ENCODE measurements at places on chromosomes 1 and 21.

- H3K4me1 ChIP-seq, result peaks cover 54% of the 10 kb centered on the region
- no peaks in the 10 kb centered on the region for H3K36me3 ChIP-seq
- no peak overlapping the region for H3K4me3 ChIP-seq
- H3K27me3 ChIP-seq, result no peaks in the 10 kb centered on the region
These were observed 153.5 kb downstream of the TGFBR3 start for GRCh38 chr1:91732291-91733107.

GRCh38 chr1:162025541-162025940 is 1.9 kb upstream of the OLFML2B start:
- H3K27ac ChIP-seq, result no peak overlapping the region
- no peak overlapping the region for H3K4me3 ChIP-seq
- H3K27me3 ChIP-seq, result no peaks in the 10 kb centered on the region
- DNase-seq, result peak; percentile 11
- no peaks in the 10 kb centered on the region for H3K36me3 ChIP-seq

- H3K27me3 ChIP-seq, result no peaks in the 10 kb centered on the region
- no peak overlapping the region for H3K27ac ChIP-seq
- DNase-seq, result no peak
- no peaks in the 10 kb centered on the region for H3K36me3 ChIP-seq
These were observed 6.7 kb downstream of the GORAB start for GRCh38 chr1:170538687-170539086.

DNA sequence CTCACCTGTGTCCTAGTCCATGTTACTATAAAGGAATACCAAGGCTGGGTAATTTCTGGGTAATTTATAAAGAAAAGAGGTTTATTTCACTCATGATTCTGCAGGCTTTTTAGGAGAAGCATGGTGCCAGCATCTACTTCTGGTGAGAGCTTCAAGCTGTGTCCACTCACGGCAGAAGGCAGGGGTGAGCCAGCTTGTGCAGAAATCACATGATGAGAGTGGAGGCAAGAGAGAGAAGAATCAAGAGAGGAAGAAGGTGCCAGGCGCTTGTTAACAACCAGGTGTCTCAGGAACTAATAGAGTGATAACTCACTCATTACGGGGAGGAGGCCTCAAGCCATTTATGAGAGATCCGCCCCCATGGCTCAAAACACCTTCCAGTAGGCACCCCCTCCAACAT is 67.5 kb upstream of the CD34 start:
- peak; percentile 49 for DNase-seq
- H3K27me3 ChIP-seq, result no peaks in the 10 kb centered on the region
- H3K36me3 ChIP-seq, result no peaks in the 10 kb centered on the region
- no peak overlapping the region for H3K4me3 ChIP-seq

DNA sequence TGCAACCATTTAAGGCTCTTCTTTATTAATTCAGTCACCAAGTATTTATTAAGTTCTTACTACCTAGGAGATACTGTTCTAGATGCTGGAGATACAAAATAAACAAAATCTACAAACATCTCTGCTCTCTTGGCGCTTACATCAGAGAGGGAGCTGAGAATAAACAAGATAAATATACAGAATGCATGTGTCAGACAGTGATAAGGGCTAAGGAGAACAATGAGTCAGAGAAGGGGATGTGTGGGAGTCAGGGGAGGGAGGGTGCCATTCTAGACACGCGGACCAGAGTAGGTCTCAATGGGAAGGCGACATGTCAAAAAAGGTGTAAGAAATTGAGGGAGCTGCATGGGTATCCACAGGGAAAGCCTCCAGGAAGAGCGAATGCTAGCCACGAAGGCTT is 393.2 kb downstream of the RWDD3 start:
- H3K4me3 ChIP-seq, result no peak overlapping the region
- no peaks in the 10 kb centered on the region for H3K36me3 ChIP-seq
- H3K27me3 ChIP-seq, result no peaks in the 10 kb centered on the region
- DNase-seq, result no peak
- H3K27ac ChIP-seq, result no peak overlapping the region

- peak within 1 kb of the TSS; percentile 51 for H3K27ac ChIP-seq
- H3K4me3 ChIP-seq, result peak within 1 kb of the TSS; percentile 50
- no peak for DNase-seq
These were observed at the start of gene AUNIP for GRCh38 chr1:25858906-25859789. Gene AUNIP, minus strand, starts transcription at chr1:25859457. Its CDS starts 100 bp downstream, at chr1:25859357.

DNA sequence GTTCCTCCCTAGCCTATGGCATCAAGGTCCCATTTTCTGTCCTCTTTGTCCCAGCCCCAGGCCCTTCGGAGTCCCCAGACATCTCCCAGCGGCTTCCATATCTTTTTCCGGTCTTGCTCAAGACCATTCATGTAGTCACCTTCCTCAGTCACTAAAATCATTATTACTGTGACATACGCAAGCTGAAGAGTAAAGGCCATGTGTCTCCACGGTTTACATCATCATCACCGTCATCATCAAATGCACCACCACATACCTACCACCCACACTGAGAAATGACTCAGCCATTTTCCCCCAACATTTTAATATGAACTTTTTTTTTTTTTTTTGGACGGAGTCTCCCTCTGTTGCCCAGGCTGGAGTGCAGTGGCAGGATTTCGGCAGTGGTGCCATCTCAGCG is 43.4 kb downstream of the FHAD1 start:
- H3K36me3 ChIP-seq, result no peaks in the 10 kb centered on the region
- no peaks in the 10 kb centered on the region for H3K4me1 ChIP-seq
- H3K27ac ChIP-seq, result no peak overlapping the region
- no peak overlapping the region for H3K4me3 ChIP-seq

- peak overlapping the region; percentile 76 for H3K4me3 ChIP-seq
- peak overlapping the region; percentile 73 for H3K27ac ChIP-seq
- peaks cover 46% of the 10 kb centered on the region for H3K4me1 ChIP-seq
- no peak for DNase-seq
These were observed 919 bp downstream of the HECTD3 start for GRCh38 chr1:45009956-45010854.

- H3K27ac ChIP-seq, result no peak overlapping the region
- no peak overlapping the region for H3K4me3 ChIP-seq
- DNase-seq, result no peak
- H3K27me3 ChIP-seq, result no peaks in the 10 kb centered on the region
These were observed 276.0 kb downstream of the GPATCH2 start for GRCh38 chr1:217354895-217355294.

- no peaks in the 10 kb centered on the region for H3K36me3 ChIP-seq
- no peak for DNase-seq
- no peak overlapping the region for H3K4me3 ChIP-seq
These were observed 21.2 kb downstream of the ATF6 start for GRCh38 chr1:161787355-161787754.

- no peak overlapping the region for H3K4me3 ChIP-seq
- no peak overlapping the region for H3K27ac ChIP-seq
- no peaks in the 10 kb centered on the region for H3K4me1 ChIP-seq
These were observed 20.5 kb downstream of the COL6A1 start for GRCh38 chr21:46001821-46002681.

DNA sequence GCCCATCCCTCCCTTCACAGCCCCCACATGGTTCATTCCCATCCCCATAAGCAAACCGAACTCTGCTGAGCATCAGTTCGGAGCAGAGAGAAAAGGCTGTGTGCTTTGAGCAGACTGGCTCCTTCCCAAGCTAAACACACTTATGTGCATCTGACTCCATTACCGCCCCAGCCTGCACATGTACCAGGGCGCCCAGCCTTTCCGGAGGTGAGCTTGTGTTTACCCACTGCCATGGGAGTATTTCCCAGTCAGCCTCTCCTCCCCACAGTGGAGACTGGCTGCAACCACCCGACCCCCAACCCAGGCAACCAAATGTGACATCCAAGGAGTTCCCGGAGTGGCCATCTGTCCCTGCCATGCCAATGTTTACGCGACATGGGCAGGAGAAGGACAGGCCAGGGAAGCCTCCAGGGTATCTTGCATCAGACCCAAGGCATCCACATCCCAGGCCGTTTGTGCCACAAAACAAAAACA is 9.4 kb downstream of the TIAM1 start:
- DNase-seq, result no peak
- peaks cover 5% of the 10 kb centered on the region for H3K4me1 ChIP-seq
- no peak overlapping the region for H3K4me3 ChIP-seq
- no peak overlapping the region for H3K27ac ChIP-seq

- no peaks in the 10 kb centered on the region for H3K4me1 ChIP-seq
- no peaks in the 10 kb centered on the region for H3K27me3 ChIP-seq
- peak; percentile 25 for DNase-seq
- H3K4me3 ChIP-seq, result no peak overlapping the region
- H3K36me3 ChIP-seq, result no peaks in the 10 kb centered on the region
These were observed 113.8 kb downstream of the RHOU start for GRCh38 chr1:228849011-228849541.

- H3K36me3 ChIP-seq, result no peaks in the 10 kb centered on the region
- no peak overlapping the region for H3K4me3 ChIP-seq
- H3K27ac ChIP-seq, result no peak overlapping the region
- no peaks in the 10 kb centered on the region for H3K4me1 ChIP-seq
These were observed 119.7 kb downstream of the ZNF281 start for GRCh38 chr1:200290010-200290685.

DNA sequence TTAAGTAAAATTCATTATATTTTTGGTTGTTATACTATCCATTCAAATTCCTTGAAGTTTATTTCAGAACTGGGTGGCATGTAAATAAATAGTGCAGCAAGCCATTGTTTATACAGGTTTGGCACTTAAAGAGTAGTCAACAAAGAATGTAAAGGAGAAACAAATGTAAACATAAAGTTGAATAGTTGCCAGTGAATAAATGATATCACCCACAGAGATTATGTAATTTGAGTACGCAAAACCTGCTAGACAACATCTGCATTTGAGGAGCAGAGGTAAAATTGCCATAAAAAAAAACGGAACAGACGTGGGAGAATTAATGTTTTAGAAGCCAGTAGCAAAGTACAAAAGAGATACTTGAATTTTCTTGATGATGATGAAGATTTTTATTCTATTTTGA is 111.6 kb downstream of the ADGRL2 start:
- H3K27me3 ChIP-seq, result no peaks in the 10 kb centered on the region
- H3K27ac ChIP-seq, result no peak overlapping the region
- H3K36me3 ChIP-seq, result no peaks in the 10 kb centered on the region
- peaks cover 7% of the 10 kb centered on the region for H3K4me1 ChIP-seq
- no peak for DNase-seq

- no peak for DNase-seq
- H3K4me3 ChIP-seq, result no peak overlapping the region
- peak overlapping the region; percentile 83 for H3K27ac ChIP-seq
- H3K36me3 ChIP-seq, result no peaks in the 10 kb centered on the region
- no peaks in the 10 kb centered on the region for H3K27me3 ChIP-seq
- peaks cover 33% of the 10 kb centered on the region for H3K4me1 ChIP-seq
These were observed 25.6 kb upstream of the ENO1 start for GRCh38 chr1:8903908-8904650.

DNA sequence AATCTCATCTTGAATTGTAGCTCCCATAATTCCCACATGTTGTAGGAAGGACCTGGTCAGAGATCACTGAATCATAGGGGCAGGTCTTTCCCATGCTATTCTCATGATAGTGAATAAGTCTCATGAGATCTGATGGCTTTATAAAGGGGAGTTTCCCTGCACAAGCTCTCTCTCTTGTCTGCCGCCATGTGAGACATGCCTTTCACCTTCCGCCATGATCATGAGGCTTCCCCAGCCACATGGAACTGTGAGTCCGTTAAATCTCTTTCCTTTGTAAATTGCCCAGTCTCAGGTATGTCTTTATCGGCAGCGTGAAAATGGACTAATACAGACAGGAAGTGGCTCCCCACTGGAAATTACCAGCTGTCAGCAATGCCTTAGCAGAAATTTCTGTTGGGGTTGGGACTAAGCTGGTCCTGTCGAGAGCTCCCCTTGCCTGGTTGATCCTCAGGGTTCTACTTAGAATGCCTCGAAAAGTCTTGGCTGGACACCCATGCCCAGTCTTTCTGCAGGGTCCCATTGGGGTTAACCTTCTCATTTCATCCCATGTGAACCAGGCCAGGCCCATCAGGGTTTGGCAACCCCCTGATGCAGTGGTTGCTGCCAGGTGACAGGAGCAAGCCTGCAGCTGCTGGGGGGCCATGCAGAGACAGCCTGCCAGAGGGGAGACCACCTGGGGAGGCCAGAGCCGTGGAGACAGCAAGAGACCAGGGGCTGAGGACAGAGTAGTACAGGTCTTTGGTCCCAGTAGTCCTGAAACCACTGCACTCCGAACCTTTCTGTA is 2.8 kb upstream of the ABCG1 start:
- no peak for DNase-seq
- H3K27me3 ChIP-seq, result no peaks in the 10 kb centered on the region
- peaks cover 21% of the 10 kb centered on the region for H3K4me1 ChIP-seq

- H3K27me3 ChIP-seq, result no peaks in the 10 kb centered on the region
- H3K4me1 ChIP-seq, result peaks cover 60% of the 10 kb centered on the region
- no peak for DNase-seq
- H3K27ac ChIP-seq, result no peak overlapping the region
These were observed 9.3 kb downstream of the HNRNPU start for GRCh38 chr1:244854865-244855578.

DNA sequence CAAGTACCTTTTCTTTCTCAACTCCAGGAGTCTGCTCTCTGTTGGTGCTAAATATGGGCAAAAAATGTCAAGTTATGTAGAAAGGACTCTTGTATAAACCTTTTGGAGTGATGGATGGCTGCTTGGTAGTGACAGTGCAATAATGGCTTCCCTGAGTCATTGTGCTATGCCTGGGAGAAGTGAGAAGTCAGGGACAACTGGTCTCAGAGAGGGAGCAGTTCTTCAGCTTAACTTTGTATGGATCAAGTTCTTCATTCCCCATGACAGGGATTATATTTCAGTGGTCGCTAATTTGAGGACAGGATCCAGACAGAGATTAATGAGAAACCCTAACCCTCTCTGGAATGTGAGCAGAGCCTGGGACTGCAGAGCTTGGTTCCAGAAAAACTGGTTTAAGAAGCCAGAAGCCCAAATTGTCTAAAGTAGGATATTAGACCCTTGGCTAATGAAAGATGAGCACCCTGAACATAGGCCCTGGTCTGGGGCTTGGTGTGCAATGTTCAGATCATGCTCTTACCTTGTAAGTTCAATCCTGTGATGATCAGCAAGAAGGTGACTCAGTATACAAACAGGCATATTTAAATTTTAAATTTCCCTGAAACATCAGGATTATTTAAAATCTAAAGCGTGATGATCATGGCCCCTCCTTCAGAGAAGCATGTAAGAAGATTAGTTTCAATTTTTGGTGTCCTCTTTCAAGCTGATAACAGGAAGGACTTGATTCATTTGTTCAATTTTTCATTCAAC is 50.9 kb downstream of the NTMT2 start:
- no peak for DNase-seq
- no peak overlapping the region for H3K4me3 ChIP-seq
- H3K4me1 ChIP-seq, result peaks cover 9% of the 10 kb centered on the region
- H3K36me3 ChIP-seq, result no peaks in the 10 kb centered on the region

GRCh38 chr21:44999428-44999971 is 59.7 kb downstream of the SLX9 start:
- no peak overlapping the region for H3K4me3 ChIP-seq
- no peaks in the 10 kb centered on the region for H3K36me3 ChIP-seq
- no peak overlapping the region for H3K27ac ChIP-seq
- DNase-seq, result no peak

- no peak overlapping the region for H3K4me3 ChIP-seq
- no peaks in the 10 kb centered on the region for H3K27me3 ChIP-seq
- no peaks in the 10 kb centered on the region for H3K36me3 ChIP-seq
- no peak overlapping the region for H3K27ac ChIP-seq
These were observed 97.5 kb downstream of the SPATA46 start for GRCh38 chr1:162279136-162279498.

Measured in vagina (tissue), 2 donors.